Activated T-helper 1 cell treated with anti-CD3 and anti-CD28 coated beads, Interleukin-2, amount 50 U/mL, for 16 hours (primary cell): ENCODE measurements at places on chromosomes 12 and 14.

GRCh38 chr12:124566997-124567672 is at the start of gene NCOR2:
NCOR2 (minus strand) TSS chr12:124567612; CDS start chr12:124495251, 72,361 bp downstream.
- DNase-seq, result peak; percentile 27

DNA sequence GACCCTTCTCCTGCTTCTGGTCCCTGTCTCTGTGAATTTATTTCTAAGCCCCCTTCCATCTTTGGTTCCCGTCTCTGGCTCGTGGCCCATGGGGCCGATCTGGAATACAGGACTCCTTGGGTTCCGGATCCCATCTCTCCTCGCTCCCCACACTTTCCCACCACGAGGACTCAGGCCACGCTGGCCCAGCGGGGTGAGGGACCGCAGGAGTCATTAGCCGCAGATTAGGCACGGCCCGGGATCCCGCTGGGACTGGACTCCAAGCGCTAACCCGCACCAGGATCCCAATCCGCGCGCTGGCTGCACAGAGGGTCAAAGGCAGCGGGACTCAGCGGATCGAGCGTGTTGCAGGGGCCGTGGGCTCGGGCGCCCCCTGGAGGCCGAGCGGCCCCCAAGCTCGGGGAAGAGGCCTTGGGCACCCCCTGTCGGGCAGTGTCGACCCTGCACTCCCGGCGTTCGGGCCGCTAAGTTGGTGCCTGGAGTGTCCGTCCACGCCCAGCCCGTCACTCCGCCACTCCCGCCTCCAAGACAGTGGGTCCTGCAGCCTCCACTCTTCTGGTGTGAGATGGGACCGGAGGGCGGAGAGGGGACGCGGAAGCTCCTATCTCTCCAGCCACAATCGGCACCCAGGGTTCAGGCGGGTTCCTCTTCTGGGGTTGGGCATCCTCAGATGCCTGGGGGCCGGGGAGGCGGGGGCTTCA is 9.5 kb downstream of the SHMT2 start:
- DNase-seq, result peak; percentile 84

- no peak for DNase-seq
Observed at GRCh38 chr12:43285159-43285598, 266.8 kb downstream of the ADAMTS20 start.

DNA sequence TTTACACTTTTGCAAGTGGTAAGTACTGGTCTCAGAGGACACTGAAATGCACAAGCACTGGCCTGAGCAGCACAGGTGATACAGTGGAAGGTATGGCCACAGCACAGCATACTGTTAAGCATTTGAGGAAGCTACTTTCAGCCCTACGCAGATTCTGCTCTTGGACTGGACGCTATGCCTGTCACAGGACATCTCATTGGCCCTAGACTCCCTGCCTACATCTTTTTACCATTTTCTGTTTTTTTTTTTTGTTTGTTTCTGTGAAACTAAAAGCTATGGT is 144.2 kb upstream of the ABCD2 start:
- DNase-seq, result no peak

DNA sequence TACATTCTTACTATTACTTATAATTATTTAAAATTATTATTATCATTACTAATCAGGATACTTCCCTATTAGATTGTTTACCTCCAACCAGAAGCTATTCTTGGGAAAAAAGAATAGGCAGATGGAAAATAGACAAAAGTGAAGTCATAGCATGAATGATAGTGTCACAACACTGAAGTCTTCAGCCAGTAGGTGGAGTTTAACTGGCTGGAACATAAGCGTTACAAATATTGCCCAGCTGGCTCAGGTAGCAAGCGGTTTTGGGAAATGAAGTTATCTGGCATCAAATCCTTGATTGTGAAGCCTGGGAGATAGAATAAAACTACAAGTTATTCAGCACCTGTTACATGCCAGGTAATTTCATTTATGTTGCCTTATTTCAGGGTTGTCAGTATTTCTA is 762.9 kb downstream of the C12orf50 start:
- no peak for DNase-seq

GRCh38 chr12:92418381-92418780 is 272.7 kb upstream of the BTG1 start:
- no peak for DNase-seq

- DNase-seq, result no peak
Observed at GRCh38 chr12:20128928-20129327, 239.4 kb upstream of the PDE3A start.

- DNase-seq, result no peak
Observed at GRCh38 chr12:44603701-44604100, 272.4 kb downstream of the NELL2 start.

DNA sequence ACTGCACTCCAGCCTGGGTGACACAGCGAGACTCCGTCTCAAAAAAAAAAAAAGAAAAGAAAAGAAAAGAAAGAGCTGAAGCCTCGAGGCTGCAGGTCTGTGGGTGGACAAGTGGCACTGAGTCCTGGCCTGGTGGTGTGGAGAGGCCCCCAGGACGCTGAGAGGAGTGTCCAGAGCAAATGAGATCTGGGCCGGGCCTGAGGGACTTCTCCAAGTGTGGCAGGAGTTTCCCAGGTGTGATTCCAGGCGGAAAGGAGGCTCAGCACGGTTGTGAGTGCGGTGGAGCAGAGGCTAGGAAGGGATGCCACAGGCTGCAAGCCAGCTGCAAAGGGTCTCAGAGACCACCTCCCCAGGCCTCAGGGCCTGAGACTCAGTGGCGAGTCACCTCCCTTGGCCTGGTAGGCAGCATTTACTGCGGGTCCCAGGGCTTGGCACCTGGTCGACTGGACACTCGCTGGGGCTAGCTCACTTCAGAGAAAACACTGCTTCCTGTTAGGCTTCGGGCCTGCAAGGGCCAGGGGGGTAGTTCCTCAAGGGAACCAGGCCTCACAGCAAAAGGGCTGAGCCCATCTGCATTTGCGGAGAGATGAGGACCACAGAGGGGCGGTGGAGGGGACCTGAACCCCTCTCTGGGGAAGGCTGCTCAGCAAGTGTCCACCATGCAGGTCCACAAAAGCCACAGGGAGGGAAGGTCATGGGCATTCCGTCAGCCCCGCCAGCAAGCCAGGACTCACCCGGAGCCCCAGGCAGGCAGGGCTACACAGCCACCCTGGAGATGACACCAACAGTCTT is 11.7 kb downstream of the TTC7B start:
- no peak for DNase-seq
